ENCODE measurements at places on chromosomes 1 and 21.

- DNase-seq = no peak
Measured at GRCh38 chr1:47924270-47925048, 72.7 kb downstream of the TRABD2B start.

DNA sequence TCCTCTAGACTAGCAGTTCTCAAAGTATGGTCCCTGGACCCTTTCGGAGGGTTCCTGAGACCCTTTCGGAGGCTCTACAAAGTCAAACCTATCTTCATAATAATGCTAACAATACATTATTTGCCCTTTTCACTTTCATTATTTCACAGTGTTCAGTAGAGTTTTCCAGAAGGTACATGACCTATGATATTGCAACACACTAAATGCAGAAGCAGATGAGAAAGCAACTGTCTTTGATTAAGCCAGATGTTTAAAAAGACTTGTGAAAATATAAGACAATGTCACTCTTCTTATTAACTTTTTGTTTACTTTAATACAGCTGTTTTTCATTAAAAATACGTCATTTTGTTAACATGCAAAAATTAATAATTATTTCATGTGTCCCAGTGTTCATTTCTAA, 5.8 kb downstream of the KCNJ10 start:
- no peak for DNase-seq

GRCh38 chr1:30900931-30901560, 7.5 kb downstream of the SDC3 start:
- no peak for DNase-seq

- no peak for DNase-seq
Measured at GRCh38 chr1:160651433-160652064, 4.7 kb upstream of the SLAMF1 start.

DNA sequence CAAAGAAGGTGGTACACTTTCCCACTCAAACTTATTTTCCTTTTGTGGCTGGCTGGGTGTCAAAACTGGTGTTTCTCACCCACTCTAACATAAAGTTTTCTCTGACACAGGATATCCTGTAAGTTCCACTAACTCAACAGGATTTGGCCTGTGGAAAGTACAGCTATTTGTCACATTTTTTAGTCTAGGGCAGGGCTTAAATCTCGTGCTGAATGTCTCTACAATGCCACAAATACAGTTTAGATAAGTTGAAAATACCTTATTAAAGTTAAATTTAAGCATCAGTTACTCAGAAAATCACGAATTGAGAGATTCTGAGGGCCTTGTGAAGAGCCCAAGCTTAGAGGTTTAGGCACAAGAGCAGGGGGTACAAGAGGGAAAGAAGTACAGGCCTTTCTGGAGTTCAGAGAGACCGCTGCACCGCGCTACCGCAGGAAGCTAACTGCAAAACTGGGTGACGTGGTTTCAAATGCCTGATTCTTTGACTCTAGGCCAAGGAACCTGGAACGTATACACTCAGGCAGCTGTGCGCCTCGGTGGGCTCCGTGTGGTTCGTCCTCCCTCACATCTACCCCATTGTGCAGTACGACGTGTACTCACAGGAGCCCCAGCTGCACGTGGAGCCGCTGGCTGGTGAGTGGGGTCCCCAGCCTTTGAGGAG, 23.4 kb upstream of the PWP2 start:
- no peak for DNase-seq

DNA sequence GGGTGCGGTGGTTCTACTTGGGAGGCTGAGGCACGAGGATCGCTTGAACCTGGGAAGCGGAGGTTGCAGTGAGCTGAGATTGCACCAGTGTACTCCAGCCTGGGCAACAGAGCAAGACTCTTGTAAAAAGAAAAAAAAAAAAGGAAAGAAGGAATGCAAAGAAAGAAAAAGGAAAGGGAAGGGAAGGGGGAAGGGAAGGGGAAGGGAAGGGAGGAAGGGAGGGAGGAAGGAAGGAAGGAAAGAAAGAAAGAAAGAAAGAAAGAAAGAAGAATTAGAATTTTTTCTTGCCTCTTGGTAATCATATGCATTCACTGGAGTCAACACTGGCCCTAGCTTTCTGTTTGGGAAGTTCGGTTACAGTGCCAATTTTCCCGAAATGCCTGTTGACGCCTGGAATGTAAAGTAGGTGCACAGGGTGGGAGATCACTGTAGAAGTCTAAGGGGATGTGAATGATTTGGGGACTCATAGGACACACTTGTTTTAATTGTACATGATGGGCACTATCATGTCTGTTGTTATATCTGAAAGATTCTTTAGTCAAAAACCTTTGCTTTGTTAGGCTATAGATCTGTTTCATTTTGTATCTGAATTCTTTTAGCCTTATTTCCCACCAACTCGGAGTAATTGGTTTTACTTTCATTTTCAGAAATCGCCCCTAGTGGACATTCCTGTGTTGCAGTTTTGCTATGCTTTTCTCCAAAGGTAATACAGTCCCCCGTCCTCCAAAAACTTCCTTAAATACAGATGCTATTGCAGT, 59.8 kb upstream of the MORC3 start:
- DNase-seq = peak; percentile 8

- DNase-seq = no peak
Measured at GRCh38 chr1:16459352-16459925, 18.9 kb downstream of the NECAP2 start.

- DNase-seq = no peak
Measured at GRCh38 chr1:65065524-65066418, 82.2 kb upstream of the AK4 start.

DNA sequence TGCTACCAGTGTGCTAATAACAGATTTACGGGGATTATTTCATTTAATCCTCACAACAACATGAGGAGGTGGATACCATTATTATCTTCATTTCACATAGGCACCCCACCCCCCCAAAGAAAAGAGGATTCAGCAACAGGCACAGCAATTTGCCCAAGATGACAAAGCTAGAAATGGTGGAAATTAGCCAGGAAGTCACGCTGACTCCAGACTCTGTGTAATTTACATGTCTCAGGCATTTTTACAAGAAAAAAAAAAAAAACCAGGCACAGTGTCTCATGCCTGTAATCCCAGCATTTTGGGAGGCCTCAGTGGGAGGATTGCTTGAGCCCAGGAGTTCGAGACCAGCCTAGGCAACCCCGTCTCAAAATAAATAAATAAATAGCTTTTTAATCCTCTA, 37.5 kb upstream of the PRDM2 start:
- DNase-seq = no peak

- DNase-seq = peak; percentile 82
Measured at GRCh38 chr1:225881959-225882693, at the start of gene TMEM63A. Gene TMEM63A (minus strand): TSS chr1:225882380. CDS start chr1:225877580, 4,800 bp downstream.

DNA sequence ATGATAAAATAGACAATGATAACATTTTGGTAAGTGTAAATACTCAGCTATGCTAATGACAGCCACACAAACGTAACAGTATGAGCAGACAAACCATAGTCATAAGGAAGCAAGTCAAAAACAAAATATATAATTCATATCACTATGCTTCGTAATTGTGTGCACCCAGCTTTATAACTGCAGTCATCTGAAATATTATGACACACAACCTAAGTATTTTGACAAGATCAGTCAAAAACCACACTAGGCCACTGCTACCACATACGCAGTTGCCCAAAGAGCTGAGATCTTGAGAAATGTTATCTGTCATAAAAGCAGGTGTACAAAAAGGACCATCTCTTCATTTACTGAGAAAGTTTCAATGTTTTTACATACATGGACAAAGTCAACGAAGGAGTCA, 26.0 kb downstream of the RNASEL start:
- DNase-seq = no peak

- DNase-seq = no peak
Measured at GRCh38 chr1:18612073-18612472, 18.6 kb upstream of the PAX7 start.

GRCh38 chr1:45016090-45016697, 4.1 kb downstream of the UROD start:
- DNase-seq = no peak

DNA sequence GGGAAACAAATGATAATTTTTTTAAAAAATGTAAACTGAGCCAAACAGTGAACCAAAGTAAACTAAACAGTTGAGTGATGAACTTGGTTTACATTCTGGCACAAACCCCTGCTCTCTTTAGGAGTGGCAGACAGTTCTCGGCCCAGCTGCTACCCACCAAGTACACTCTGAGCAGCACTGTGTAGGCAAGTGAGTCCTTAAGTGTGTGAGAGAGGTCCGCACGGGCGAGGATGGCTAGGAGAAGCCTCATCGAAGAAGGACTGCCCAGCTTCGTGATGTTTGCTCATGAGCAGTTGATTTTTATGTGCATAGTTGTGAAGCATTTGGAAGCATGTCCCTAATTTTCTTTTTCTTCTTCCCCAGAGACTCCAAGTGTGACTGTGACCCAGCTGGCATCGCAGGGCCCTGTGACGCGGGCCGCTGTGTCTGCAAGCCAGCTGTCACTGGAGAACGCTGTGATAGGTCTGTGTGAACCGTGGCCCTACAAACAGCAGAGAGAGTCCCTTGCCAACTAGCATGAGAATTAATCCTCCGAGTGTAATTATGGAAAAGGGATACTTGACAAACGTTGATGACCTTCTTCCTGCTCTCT, 32.1 kb downstream of the LAMC2 start:
- DNase-seq = no peak

DNA sequence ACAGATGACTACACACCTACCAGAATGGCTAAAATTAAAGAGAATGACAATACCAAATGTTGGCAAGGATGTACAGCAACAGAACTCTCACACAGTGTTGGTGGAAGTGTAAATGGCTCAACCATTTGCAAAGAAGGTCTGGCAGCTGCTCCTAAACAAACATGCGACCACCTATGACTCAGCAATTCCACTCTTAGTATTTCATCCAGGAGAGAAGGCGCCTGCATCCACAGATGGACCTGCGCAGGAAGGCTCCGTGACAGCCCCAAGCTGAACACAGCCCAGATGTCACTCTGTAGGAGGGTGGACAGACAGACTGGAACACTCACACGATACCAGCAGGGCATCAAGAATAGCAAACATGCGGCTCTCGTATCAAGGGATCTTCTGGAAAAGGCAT, 6.7 kb downstream of the PTTG1IP start:
- no peak for DNase-seq

DNA sequence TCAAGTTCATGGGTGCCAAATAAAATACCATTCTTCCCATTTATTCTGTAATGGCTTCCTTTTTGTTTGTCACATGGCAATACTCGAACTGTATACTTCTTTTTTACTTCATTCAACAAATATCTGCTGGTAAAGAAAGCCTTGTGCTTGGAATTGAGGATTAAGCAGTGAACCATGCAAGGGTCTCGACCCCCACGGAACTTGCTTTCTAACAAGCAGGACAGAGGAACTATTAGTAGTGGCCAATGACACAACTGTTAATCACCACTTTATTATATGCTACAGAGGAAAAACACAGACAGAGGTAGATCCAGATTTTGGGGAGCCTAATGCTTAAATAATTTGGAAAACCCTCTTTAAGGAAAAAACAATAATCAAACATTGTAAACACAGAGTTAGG, 542.2 kb downstream of the DPYD start:
- DNase-seq = no peak

DNA sequence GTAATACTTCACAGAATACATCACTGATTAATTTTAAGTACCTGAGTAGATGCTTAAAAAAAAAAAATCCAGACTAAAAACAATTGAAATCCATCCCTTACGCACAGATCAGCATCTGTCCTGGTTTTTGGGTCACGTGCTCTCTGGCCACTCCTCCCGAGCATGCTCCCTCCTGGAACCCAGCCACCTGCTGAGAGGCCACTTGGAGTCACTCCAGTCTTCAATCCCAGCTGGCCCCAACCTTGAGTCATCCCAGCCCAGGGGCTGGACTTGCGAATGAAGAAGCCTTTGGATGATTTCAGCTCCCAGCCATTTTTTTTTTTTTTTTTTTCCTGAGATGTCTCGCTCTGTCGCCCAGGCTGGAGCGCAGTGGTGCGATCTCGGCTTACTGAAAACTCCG, 8.9 kb downstream of the MAP1LC3C start:
- no peak for DNase-seq

DNA sequence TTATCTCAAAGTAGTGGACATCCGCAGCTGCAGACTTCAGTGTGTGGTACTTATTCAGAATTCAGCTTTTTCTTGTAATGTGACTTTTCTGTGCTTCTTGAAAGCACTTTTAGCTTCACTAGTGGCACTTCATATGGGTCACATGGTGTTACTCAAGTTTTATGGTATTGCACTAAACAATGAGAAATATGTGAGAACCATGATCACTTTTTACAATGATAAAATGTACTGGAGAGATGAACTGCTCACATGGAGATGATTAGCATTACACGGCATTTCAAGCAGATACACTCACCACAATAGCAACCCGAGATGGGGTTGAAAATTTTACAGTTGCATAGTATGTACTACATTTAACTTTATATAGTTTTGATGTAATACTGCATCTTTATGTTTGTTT, 40.1 kb upstream of the GPR52 start:
- no peak for DNase-seq

- DNase-seq = no peak
Measured at GRCh38 chr1:19370453-19371170, 58.5 kb downstream of the SLC66A1 start.

GRCh38 chr1:215482079-215482478, 85.0 kb upstream of the KCTD3 start:
- DNase-seq = no peak

- DNase-seq = no peak
Measured at GRCh38 chr21:39422527-39423241, 22.9 kb downstream of the LCA5L start.

DNA sequence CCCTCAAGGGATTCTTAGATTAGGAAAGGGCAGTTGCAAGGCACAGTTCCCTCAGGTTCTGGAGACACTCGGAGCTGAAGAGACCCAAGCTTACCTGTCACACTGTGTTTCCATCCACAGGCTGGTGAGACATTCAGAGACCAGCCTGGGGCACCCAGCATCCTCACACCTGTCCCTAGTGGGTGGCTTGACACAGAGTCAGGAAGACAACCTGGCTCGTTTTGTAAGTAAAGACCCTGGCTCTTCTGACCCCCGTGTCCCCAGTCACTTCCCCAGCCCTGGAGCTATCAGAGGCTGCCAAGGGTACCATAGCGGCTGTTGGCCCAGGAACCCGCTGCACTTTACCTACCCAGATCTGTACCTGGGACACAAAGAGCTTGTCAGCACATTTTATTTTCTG, 409.8 kb downstream of the MATN1 start:
- no peak for DNase-seq

Measured in stimulated activated CD8-positive, alpha-beta memory T cell treated with anti-CD3 and anti-CD28 coated beads, Interleukin-7, amount 100 ng/mL, for 1 hour (primary cell).